ENCODE measurements at places on chromosomes 6 and 20.

DNA sequence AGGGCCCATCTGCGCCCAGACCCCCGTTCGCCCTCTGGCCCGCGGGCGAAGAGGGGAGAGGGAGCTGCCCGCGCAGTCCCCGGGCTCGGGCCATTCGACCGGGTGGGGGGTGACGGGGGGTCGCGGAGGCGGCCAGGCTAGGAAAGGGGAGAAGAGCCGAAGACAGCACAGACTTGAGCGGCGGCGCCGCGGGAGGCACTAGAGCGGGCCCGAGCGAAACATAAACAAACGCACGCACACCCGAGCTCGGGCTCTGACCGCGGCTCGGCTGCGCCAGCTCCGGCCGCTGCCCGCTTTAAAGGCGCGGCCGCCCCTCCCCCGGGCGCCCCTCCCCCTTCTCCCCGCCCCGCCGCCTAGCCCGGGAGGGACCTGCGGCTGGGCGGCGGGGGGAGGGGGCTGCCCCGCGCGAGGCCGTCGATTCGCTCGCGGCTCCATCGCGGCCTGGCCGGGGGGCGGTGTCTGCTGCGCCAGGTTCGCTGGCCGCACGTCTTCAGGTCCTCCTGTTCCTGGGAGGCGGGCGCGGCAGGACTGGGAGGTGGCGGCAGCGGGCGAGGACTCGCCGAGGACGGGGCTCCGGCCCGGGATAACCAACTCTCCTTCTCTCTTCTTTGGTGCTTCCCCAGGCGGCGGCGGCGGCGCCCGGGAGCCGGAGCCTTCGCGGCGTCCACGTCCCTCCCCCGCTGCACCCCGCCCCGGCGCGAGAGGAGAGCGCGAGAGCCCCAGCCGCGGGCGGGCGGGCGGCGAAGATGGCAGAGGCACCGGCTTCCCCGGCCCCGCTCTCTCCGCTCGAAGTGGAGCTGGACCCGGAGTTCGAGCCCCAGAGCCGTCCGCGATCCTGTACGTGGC lies at the start of gene FOXO3:
Gene FOXO3 (plus strand): TSS at position 455 of the 846 bp plus-strand sequence. CDS start 292 bp downstream, at position 747.
- peaks cover 34% of the 10 kb centered on the region for H3K27me3 ChIP-seq
- no peaks in the 10 kb centered on the region for H3K36me3 ChIP-seq
- H3K4me1 ChIP-seq, result peaks cover 46% of the 10 kb centered on the region
- peak within 1 kb of the TSS; percentile 94 for H3K4me3 ChIP-seq
- H3K27ac ChIP-seq, result peak within 1 kb of the TSS; percentile 98

DNA sequence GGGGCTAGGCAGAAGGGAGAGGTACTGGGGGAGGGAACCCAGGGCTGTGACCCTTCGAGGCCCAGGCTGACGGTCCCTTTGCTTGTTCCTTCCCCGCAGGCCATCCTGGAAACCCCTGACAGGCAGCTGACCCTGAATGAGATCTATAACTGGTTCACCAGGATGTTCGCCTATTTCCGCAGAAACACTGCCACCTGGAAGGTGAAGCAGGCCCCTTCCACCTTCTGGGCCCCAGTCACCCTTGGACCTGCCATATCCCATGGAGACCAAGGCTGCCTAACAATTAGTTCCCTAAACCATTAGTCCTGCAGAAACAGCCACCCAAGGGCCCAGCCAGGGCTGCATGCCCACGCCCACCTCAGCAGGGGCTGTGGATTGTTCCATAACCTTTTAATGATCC lies 44.9 kb downstream of the FOXP4 start:
- no peaks in the 10 kb centered on the region for H3K27me3 ChIP-seq
- H3K4me3 ChIP-seq, result no peak overlapping the region
- no peak for DNase-seq

GRCh38 chr6:85602100-85602499 lies 8.4 kb upstream of the SNX14 start:
- no peak overlapping the region for H3K27ac ChIP-seq
- no peaks in the 10 kb centered on the region for H3K36me3 ChIP-seq
- peaks cover 2% of the 10 kb centered on the region for H3K27me3 ChIP-seq
- H3K4me3 ChIP-seq, result no peak overlapping the region
- DNase-seq, result no peak
- peaks cover 2% of the 10 kb centered on the region for H3K4me1 ChIP-seq

- H3K4me1 ChIP-seq, result peaks cover 14% of the 10 kb centered on the region
- no peak for DNase-seq
- H3K4me3 ChIP-seq, result peak overlapping the region; percentile 72
- no peaks in the 10 kb centered on the region for H3K36me3 ChIP-seq
- peak overlapping the region; percentile 64 for H3K27ac ChIP-seq
Measured at GRCh38 chr6:157272866-157273755, 50.2 kb downstream of the TMEM242 start.

- H3K4me1 ChIP-seq, result peaks cover 9% of the 10 kb centered on the region
- peaks cover 14% of the 10 kb centered on the region for H3K36me3 ChIP-seq
- no peak for DNase-seq
- no peaks in the 10 kb centered on the region for H3K27me3 ChIP-seq
Measured at GRCh38 chr6:169561665-169562064, 140.2 kb downstream of the WDR27 start.

DNA sequence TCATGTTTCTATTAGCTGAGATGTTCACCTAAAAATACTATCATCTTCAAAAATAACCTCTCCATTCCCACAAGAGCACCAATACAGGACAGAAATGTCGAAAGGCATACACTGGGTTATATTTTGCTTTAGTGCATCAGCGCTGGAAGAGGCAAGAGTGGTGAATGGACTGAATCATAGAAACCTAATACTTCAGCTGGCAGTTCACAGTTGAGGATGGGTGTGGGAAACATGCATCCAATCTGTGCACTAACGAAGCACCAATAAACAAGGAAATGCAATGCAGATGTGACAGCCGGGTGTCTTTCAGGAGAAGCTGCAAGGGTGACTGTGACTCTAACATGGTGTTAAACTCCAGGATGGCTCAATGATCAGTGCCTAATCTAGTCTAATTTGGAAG lies 365.8 kb downstream of the ESR1 start:
- H3K36me3 ChIP-seq, result peaks cover 26% of the 10 kb centered on the region
- no peak for DNase-seq
- peak overlapping the region; percentile 81 for H3K27ac ChIP-seq

DNA sequence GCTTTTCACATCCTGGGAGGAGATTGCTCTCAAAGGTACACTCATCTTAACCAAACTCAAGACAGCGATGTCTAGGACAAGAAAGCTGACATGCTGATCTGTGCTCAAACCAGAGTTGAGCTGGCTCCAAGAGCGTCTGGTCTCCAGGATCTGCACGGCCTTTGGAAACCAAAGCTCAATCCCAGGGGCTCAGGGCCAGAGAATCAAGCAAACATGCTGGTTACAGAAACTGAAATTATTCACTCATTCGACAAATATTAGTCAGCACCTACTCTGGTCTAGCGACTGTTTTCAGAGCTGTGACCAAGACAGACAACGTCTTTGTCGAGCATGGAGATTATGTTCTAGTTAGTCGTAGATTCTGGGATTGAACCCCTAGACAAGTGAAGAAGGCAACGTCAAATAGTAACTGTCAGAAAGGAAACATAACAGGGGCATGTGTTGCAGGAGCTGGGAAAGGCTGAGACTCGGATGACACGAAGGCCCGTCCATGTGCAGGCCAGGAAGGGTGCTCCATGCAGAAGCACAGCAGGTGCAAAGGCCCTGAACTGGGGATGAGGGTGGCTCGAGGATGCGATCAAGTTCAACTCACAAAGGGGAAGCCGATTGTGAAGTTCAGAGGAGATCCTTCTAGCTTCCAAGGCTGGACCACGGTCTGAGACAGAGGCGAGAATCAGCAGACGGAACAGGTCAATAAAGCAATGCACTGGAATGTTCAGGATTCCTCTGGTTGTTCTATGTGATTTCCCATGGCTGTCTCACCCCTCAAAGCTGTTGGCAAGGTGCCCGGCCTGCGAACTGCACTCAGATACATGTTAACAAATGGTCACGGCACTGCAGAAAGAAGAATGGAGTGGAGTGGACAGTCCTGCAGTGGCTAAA lies 12.5 kb upstream of the PCK1 start:
- H3K27ac ChIP-seq, result no peak overlapping the region
- DNase-seq, result no peak
- no peak overlapping the region for H3K4me3 ChIP-seq
- peaks cover 6% of the 10 kb centered on the region for H3K27me3 ChIP-seq
- no peaks in the 10 kb centered on the region for H3K36me3 ChIP-seq
- H3K4me1 ChIP-seq, result no peaks in the 10 kb centered on the region

- peaks cover 7% of the 10 kb centered on the region for H3K27me3 ChIP-seq
- peaks cover 40% of the 10 kb centered on the region for H3K4me1 ChIP-seq
- H3K36me3 ChIP-seq, result no peaks in the 10 kb centered on the region
- DNase-seq, result no peak
Measured at GRCh38 chr20:3782597-3782996, 1.3 kb upstream of the SPEF1 start.
